ENCODE measurements at places on chromosomes 1 and 21.
A peak's percentile ranks its signal among the peaks of the same experiment; 100 is the strongest.

- no peak for DNase-seq
Observed at GRCh38 chr1:61230523-61230922, 148.2 kb downstream of the NFIA start.

- no peak for DNase-seq
Observed at GRCh38 chr1:87706203-87706602, 377.5 kb downstream of the LMO4 start.

DNA sequence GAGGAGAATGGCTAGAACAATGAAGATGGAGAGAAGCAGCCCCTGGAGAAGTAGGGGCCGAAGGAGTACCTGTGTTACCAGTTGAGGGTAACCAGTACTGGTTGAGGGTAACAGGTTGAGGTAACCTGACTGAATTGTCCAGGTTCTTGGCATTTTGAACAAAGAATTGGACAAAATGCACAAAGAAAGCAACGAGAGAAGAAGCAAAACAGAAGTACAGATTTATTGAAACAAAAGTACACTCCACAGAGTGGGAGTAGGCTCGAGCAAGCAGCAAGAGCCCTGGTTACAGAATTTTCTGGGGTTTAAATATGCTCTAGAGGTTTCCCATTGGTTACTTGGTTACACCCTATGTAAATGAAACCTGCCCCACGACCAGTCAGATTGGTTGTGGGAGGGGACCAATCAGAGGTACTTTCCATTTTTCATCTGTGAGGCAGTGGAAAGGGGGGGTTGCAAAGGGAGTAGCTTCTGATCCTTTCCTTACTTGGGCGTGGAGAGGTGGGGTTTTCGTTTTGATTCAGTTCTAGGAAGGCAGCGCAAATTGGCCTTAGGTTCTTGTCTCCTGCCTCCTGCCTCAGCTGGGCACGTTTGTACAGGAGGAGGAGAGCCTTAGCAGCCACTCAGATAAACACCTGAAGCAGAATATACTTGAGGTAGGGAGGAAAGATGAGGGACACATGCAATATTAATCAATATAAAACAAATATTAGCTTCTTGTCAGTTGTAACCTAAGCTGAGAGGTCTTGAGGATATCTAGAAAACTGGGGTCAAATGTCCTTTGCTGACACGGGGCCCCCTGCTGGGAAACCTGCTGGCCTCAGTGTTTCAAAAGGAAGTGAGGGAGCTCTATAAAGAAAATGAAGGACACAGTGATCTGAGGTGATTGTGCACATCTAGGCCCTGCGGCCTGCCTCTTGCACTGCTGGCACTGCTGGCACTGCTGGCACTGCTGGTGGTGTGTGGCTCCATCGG lies 14.3 kb upstream of the LSM10 start:
- no peak for DNase-seq

DNA sequence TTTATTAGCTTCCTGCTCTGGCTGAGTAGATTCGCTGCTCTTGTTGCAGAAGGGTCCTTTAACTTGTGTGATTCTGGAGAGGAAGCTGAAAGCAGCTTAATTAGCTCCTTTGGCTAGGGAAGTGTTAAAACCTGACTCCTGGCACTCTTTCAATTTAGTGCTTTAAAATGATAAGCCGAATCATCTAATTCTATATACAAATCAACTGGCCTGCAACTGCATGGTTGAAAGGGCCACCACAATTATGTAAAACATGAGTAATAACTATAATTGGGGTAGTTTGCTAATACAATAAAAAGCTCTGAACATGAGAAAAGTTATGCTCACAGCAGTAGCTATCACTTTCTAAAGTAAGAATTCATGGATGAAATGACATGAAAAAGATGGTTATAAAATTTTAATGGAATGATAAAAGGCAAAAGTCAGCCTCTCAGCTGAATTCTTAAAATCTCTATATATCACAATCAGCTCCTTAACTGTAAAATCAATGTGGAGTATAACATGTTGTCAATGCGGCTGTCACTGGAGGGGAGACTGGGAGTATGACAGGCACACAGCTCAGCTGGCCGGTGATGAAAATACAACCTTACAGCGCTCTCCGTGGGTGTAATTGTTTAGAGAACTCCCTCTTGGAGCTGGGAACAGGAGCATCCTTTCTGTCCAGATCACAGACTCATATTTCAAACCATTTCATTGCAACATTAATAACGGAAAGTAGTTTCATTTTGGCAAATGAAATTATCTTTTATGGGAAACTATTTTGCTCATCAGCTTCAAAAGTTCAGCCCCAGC lies 324.4 kb downstream of the KCTD3 start:
- DNase-seq = no peak

DNA sequence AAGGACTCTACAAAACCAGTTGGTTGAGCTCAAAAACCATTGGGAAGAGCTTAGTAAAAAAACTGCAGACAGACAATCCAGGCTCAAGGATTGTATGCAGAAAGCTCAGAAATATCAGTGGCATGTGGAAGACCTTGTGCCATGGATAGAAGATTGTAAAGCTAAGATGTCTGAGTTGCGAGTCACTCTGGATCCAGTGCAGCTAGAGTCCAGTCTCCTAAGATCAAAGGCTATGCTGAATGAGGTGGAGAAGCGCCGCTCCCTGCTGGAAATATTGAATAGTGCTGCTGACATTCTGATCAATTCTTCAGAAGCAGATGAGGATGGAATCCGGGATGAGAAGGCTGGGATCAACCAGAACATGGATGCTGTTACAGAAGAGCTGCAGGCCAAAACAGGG lies 104.0 kb upstream of the BMP8A start:
- no peak for DNase-seq

DNA sequence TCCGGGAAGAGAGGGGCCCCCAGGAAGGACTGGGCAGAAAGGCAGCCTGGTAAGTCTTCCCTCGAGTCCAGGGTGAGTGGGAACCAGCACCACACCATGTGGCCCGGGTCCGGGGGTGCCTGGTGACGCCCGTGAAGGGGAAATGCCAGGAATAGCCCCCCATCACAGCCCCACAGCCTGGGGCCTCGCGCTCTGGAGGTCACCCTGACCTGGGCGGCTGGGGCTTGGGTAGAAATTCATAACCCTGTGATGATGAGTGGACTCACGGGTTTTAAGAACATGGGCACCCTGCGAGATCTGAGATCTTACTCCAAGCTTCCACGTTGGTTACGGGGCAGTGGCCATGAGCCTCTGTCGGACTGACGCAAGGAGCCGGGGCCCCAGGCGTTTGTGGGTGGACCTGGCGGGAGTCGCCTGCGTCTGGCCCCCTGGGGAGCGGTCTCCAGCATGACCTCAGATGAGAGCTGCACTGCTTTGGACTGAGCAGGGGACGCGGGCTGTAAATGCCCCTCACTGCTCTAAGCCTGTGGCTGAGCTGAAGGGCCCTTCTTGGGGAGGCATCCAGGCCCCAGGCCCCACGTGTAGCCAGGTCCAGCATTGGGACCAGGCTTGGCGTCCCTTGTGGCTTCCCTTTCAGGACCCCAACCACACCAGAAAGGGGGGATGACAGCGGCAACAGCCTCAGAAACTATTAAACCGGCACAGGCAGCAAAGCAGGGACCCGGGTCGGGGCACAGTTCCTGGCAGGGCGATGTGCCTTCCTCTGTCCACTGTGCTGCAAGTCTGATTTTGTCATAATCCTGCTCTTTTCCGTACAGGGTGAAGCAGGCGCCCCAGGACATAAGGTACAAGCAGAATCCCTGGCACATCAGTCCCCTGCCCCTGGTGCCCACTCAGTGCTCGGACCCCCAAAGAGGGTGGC lies 60.0 kb downstream of the SLC19A1 start:
- no peak for DNase-seq

DNA sequence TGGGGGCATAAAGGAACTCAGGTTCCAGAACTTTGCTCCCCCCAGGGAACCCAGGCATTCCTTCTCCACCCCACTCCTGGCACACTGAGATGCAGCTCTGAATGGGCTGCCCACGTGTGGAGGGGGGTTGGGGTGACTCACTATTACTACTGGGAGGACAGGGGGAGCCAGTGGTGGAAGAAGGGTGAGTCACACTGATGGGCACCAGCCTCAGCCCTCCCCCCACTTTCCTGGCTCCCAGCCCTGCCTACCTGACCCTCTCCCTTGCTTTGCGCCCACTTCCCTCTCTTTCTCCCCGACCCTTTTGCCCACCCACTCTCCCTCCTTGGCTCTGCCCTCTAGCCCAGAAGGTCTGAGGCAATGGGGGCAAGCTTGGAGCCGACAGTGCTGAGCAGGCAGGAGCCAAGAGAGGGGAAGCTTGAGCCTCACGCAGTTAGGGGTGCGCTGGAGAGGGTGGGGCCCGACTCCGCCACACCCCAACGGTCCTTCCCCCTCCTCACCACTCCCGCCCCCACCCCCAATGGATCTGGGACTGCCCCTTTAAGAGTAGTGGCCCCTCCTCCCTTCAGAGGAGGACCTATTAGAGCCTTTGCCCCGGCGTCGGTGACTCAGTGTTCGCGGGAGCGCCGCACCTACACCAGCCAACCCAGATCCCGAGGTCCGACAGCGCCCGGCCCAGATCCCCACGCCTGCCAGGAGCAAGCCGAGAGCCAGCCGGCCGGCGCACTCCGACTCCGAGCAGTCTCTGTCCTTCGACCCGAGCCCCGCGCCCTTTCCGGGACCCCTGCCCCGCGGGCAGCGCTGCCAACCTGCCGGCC lies at the start of gene LMNA:
TSS of gene LMNA (plus strand) at position 611 of the 818 bp plus-strand sequence. CDS start 208 bp downstream, outside the sequence.
- peak; percentile 71 for DNase-seq

GRCh38 chr1:14236097-14236496 lies 362.4 kb upstream of the KAZN start:
- no peak for DNase-seq

- DNase-seq = no peak
Observed at GRCh38 chr1:201535919-201536245, 3.0 kb upstream of the NAV1 start.

- no peak for DNase-seq
Observed at GRCh38 chr1:202806845-202807450, 1.3 kb downstream of the KDM5B start.

DNA sequence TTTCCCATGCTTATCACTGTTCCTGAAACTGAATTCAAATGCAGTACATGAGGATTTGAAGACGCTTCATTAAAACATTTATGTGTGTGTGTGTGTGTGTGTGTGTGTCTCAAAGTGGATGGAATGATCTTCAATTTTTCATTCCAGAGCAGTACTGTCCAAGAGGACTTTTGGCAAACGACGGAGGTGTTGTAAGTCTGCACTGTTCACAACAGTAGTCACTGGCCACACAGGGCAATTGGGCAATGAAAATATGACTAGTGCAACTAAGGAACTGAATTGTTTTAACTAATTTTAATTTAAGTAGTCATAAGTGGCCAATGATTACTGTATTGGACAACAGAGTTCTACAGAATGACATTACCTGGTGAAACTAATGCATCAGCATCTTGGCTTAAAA lies 5.0 kb downstream of the TAF5L start:
- no peak for DNase-seq

DNA sequence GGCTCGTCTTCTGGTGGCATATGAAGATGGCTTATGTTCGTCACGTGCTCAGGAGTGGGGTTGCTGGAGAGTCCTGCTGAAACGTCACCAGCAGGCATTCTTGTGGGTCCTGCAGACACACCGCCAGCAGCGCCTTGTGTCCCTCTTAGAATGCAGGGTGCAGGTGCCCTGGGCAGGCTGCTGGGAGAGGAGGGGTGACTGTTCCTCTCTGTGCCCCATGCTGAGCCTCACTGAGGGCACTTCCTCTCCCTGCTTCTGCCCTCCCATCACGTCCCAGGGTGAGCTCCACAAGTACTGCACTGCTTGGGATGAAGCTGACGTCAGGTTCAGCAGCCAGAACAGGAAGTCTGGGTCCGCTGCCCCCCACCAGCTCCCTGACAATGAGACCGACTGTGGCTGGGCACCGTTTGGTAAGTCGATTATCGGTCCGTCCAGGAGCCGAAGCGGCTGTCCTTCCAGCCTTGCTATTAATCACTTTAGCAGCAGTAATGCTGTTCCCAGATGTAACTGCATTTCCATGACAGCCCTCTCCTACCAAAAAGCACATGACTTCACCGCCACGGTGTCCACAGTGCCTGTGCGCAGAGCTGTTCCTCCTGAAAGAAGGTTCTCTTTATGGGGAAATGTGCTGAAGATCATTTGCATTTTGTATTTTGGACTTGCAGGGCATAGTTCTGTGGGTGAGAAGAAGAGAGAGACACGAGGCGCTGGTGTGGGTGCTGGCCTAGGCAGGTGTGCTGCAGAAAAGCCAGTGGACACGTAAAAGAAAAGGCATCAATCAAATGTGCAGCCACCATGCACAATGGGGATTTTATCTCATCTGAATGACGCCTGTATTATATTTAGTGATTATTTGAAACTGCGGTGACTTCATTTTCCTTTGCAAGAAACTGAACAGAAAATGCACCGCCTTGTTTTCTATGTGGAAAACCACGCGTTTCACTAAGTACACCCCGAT lies 21.0 kb downstream of the SLC37A1 start:
- no peak for DNase-seq

GRCh38 chr1:5998906-5999301 lies 6.7 kb upstream of the NPHP4 start:
- DNase-seq = no peak

DNA sequence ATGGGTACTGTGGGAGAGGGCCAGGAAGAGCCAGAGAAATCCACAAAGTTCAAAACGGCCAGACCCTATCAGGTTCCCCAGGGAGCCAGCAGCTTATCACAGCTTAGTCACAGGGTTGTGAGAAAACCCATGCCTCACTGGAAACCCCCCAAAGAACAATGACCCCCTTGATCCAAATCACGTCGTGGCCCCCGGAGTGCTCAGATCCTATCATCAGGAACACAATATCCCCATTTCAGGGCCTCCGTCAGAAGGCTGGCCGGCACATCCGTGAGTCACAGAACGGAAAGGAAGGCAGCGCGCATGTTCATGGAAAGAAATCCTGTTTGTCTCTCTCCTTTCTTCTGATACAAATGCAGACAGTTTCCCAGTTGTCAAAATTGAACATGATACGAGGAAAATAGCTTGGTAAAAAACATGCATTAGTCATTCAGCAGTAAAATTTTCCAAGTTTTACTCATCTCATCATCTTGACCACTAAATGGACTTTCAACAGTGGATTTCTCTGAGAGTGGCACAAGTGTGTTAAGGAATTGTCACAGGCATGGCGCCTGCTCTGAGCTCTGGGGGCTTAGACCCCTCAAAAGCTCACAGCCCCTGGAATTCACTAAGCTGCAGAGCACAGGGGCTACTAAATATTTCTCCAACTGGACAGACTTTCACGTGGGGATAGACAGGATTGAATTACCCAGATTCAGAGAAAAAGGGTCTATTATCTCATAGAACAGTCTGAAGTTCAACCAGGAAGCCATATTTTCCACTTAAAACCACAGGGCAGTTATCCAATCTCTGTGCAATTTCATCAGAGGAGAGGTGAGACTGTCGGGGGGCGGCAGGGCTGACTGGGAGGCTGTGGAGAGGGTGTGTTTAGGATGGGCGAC lies 124.8 kb downstream of the RIPK4 start:
- peak; percentile 13 for DNase-seq
